Stimulated activated naive CD8-positive, alpha-beta T cell treated with anti-CD3 and anti-CD28 coated beads, Interleukin-15, Interleukin-2, amounts not matched to agents 100 U/mL and 50 U/mL, for 24 hours (primary cell): ENCODE measurements at places on chromosomes 13 and 19.

DNA sequence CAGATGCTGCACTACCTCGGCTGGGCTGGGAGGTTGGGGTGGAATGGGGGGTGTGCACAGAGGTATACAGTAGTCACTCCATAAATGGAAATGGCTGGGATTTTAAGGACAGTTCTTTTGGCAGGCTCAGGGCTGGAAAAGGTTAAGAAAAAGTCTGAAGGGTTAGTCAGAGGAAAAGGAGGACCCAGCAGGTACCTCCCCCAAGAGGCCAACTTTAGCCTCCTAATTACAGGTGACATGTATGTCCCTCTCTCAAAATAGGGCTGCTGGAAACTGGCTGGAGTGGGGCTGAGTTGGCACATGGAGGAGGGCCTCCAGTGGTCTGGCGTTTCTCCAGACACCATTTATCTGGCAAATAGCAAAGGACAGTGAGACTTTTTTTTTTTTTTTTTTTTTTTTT lies 994 bp downstream of the CCDC194 start:
- no peak for DNase-seq

GRCh38 chr13:83350569-83350968 lies 531.7 kb downstream of the SLITRK1 start:
- no peak for DNase-seq

GRCh38 chr19:15241259-15241910 lies 9.1 kb upstream of the EPHX3 start:
- DNase-seq = no peak

DNA sequence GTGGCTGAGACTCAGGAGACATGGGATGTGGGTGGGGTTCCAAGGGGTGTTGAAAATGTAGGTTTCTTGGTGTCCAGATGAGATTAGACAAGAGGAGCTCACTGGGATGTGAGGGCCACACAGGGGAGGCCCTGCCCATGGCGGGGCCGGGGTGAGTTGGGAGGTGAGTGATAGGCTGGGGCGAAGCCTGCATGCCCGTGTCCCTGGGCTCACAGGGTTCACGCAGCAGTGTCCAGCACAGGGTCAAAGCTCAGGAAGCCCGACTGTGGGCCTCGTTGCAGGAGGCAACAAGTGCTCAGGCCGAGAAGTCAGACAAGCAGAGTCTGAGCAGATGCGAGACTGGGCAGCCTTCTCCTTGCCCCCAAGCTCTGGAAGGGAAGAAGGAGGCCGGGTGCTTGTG lies 27.2 kb downstream of the CCDC8 start:
- DNase-seq = no peak

DNA sequence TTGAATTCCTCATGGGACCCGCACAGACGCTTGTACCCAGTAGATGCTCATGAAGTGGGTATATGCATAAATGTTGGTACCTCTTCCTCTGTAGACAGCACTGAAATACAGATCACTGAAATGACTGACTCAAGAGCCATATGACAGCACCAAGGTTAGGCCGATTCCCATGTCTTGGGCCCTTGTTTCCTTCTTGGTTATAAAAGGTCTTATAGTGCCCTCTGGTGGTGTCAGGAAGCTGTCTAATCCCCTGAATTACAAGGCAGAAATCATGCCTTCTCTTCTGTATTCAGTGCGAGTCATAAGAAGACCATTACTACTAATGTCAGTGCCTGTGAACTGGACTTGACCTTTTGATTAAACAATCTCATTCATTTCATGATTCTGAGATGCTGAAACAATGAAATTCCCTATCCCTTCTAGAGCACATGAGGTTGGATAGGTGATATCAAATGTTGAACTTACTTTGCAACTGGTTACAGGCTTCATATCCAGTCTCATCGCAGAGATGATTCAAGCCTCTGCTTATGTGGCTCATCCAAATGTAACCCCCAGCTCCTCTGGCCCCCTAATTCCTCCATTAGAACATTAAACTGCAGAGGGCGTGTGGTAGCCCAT lies 59.7 kb downstream of the SPATA13 start:
- DNase-seq = peak; percentile 44

DNA sequence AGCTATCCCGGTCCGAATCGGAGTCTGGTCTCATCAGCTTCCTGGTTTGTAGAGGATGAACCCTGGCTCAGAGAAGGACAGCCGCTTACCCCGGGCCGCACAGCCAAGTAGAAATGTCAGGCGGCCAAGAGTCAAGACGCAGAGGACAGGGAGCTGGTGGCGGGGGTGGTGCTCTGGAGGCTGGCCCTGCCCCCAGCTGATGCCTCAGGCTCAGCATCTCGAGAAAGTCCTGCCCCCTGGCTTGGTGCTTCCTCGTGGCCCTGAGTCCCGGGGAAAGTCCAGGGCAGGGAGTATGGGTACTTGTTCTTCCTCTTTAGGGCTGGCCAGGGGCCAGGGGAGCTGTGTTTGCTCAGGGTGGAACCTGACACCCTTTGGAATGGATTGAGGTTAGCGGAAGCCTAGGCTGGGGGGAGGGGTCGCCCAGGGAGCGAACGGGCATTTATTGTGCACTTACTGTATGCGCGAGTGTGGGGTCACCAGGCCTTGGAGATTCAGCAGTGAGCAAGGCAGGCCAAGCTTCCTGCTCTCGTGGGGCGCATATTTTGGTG lies 2.2 kb downstream of the TJP3 start:
- no peak for DNase-seq

- no peak for DNase-seq
Observed at GRCh38 chr13:83057119-83057518, 825.2 kb downstream of the SLITRK1 start.

- DNase-seq = peak; percentile 7
Observed at GRCh38 chr19:8208119-8208921, 850 bp upstream of the CERS4 start.

DNA sequence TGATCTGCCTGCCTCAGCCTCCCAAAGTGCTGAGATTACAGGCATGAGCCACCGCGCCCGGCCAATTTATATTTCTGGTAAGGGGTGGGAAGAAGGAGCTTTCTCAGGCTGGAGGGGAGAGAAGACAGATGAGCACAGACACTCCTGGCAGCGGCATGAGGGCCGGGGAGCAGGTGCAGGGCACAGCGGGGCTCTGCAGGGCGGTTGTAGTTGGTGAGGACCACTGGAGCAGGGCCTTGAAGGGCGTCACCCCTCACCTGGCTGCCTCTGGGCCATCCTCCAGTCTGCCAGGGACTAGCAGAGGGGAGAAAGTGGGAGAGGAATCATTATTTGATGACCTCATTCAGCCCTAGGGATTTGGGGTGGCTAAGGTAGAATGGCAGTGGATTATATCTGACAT lies 8.6 kb upstream of the CSNK1G2 start:
- no peak for DNase-seq

DNA sequence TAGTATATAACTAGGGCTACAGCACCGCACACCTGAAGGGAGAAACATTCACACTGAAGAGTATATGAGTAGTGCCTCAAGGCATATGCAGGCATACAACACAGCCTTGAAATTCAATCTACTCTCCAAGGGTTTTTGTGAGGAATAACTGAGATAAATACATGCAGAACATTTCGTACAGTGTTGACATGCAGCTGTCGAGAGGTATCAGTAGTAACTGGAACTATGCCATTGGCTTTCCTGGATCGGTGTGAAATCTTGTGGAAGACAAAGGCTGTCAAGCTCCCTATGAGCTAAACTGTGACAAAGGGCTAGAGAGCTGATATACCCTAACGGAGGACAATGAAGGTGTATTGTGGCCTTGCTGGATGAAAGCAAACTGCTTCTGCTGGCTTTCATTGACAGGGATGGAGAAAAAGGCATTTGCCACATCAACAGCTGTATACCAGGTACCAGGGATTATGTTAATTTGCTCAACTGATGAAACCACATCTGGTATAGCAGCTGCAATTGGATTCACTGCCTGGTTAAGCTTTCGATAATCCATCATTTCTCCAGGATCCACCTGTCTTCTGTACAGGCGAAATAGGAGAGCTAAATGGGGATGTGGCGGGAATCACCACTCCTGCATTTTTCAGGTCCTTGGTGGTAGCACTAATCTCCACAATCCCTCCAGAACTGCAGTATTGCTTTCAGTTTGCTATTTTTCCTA lies 16.3 kb downstream of the MTRF1 start:
- DNase-seq = no peak

GRCh38 chr19:40805258-40805868 lies 6.4 kb downstream of the EGLN2 start:
- no peak for DNase-seq

DNA sequence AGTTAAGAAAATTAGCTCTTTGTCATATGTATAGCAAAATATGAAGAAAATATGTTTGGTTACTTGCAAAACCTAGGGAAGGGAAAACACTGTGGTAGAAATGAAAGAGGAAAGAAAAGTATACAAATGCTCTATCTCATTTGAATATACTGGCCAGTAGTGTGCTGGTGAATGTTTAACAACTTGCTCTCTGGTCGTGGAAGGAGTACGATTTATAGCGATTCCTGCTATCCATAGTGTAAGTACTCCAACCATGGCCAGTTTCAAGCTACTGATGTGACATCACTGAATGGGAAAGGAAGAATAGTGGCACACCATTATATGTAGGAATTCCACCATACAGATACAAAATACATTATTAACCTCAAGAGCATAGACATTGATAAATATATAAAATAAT lies 9.3 kb downstream of the BORA start:
- no peak for DNase-seq

DNA sequence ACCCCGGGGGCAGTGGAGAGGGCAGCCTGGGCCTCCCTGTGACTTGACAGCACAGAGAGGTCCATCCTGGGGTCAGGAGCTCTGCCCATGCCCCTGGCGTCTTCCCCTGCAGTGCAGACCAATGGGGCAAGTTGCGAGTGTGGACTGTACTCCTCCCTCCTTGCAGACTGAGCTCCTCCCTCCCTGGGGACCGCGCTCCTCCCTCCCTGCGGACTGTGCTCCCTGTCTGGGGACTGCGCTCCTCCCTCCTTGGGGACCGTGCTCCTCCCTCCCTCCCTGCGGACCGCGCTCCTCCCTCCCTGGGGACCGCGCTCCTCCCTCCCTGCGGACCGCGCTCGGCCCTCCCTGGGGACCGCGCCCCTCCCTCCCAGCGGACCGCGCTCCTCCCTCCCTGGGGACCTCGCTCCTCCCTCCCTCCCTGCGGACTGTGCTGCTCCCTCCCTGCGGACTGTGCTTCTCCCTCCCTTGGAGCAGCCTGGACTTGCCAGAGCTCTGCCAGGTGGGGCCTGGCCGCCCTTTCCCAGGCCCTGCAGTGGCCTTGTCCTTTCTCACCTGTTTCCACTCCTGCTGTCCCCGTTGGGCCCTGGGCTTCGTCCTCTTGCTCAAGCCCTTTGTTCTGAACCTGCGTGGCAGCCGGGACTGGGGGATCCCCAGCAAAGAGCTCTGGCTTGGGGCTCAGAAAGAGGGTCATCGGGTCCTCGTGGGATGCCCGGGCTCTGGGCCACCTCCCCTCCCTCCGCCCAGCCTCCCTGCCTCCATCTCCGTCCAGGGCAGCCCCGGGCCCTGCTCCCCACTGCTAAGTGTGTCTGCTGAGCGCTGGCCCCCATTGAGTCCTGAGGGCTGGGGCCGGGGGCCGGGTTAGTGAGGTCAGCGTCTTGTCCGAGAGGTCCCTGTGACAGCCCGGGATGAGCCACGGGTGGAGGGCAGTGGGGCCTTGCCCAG lies 6.8 kb downstream of the GAMT start:
- DNase-seq = no peak

- no peak for DNase-seq
Observed at GRCh38 chr19:54047616-54048015, 16.1 kb downstream of the VSTM1 start.

- no peak for DNase-seq
Observed at GRCh38 chr19:30651066-30651465, 278.9 kb downstream of the ZNF536 start.

DNA sequence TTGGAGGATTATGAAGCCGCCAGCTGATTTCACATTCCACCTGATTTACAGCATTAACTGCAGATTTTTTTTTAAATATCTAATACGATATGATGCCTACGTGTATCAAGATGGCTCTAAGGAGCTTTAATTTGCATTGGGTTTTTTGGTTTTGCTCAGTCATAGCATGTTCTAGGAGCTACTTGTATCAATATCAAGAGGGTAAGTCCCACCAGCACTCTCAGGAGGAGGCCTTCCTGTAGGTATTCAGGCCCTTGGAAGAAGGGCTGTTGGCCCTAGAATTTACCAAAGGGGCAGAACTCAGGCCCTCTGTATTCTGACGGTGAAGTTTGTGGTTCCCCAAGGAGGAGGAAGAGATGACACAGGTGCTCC lies 97.2 kb upstream of the IPO5 start:
- no peak for DNase-seq

DNA sequence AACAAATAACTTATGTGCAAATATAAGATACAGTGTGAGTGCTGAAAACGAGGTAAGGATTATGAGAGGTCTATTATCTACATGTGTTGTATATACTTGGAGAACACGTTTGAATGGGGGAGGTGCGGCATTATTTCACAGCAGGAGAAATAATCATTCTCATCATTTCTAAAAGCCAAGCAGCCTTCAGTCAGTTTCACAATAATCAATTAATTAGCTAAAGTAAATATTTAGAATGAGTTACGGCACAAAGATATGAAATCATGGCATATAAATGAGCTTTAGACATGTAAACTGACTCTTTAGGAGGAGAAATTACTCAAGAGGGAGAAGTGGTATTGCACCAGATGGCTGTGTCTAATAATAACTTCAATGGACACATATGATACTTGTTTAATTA lies 366.6 kb downstream of the DNAJC15 start:
- no peak for DNase-seq

- DNase-seq = peak; percentile 61
Observed at GRCh38 chr19:2426611-2427428, 566 bp downstream of the TIMM13 start.

DNA sequence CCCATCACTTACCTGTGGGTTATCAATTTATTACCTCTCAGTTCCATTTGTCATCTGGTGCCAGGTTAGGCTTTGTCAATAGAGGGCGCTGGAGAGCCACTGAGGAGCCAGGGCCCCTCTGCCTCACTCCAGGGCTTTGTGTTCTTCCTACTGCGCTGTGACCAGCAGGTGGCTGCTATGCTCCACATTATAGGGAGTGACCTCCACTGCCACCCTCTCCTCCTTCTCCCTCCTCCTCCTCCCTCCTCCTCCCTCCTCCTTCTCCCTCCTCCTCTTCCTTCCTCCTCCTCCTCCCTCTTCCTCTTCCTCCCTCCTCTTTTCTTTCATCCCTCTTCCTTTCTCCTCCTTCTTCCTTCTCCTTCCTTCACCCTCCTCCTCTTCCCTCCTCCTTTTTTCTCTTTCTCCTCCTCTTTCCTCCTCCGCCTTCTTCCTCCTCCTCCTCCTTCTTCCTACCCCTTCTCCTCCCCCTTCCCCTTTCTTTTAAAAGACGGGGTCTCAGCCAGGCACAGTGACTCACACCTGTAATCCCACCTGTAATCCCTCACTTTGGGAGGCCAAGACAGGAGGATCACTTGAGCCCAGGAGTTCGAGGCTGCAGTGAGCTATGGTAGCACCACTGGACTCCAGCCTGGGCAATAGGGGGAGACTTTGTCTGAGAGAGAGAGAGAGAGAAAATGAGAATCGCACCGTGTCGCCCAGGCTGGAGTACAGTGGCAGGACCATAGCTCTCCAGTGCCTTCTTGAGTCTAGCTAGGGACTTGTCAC lies 10.3 kb upstream of the ZBTB32 start:
- peak; percentile 92 for DNase-seq

GRCh38 chr13:29573190-29573589 lies 22.3 kb downstream of the SLC7A1 start:
- no peak for DNase-seq

GRCh38 chr13:75324413-75324940 lies 157.5 kb downstream of the TBC1D4 start:
- DNase-seq = no peak
